Activated T-cell treated with anti-CD3 and anti-CD28 coated beads, Interleukin-2, amount 50 U/mL, for 72 hours (primary cell): ENCODE measurements at places on chromosomes 3 and 15.
A peak's percentile ranks its signal among the peaks of the same experiment; 100 is the strongest.

GRCh38 chr3:42172047-42172654 is 81.0 kb downstream of the TRAK1 start:
- no peak for DNase-seq

DNA sequence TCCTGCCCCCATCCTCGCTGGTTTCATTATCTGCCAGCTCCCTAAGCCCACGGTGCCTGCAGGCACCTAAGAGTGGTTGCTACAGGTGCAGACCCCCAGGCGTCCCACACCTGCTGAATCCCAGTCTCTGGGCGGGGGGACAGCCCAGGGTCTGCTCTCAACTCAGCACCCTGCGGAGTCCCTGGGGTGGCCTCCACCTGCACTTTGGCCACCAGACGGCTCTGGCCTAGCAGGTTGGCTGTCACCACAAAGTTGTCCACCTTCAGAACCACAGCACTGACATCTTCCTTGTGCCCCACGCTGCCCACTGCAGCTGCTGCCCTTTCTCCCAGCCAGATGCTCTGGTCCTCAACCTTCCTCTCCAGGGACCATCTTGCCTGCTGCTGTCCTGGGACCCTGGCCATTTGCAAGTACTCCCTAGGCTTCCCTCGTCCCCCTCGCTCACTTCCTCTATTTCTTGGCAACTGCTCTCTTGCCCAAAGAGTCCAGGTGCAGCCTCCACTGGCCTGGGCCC is 34.9 kb upstream of the SNRPA1 start:
- DNase-seq, result no peak

GRCh38 chr3:80889535-80889934 is 871.9 kb downstream of the GBE1 start:
- no peak for DNase-seq

DNA sequence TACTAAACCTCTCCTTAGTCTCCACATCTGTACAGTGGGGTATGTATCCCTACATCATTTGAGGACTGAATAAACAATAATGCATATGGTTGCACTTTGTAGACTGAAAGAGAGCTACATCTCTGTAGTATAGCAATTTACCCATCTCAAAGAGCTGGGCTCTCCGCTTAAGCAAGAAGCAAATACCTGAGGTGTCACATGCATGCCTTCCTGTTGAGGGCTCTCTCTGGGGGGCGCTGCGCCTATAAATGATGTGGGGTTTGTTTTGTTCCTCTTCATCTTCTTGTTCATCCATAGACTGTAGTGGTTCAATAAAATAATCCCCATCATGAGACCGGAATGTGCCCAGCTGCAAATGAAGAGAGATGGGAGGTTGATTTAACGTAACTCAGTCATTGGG is 6.8 kb downstream of the ADAMTS9 start:
- DNase-seq, result no peak

- DNase-seq, result no peak
Observed at GRCh38 chr15:87577336-87577735, 679.2 kb downstream of the NTRK3 start.

DNA sequence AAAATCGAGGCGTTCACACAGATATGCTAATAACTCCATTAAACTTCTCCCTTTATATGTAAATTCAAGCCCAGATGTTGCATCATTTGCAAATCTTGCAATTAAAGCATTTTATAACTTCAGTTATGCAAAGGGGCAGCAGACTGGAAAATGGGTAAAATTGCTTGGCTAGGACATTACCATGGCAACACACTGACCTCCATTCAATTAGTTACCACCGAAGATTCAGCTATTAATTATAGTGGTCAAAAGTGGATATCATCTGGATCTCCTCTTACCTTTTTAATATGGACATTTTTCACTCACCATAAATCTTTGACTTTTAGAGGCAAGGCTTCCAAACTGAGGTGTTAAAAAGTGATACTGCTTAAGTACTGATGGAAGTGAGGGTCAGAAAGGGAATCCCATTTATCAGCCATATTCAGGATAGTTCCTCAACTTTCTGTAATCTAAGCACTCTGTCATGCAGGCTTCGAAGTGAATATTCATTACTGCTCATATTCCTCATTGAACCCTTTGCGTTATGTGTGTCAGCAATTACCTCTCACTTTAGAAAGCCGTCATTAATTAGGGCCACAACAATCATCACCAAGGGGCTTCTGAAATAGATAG is 386.2 kb upstream of the ROBO2 start:
- no peak for DNase-seq

DNA sequence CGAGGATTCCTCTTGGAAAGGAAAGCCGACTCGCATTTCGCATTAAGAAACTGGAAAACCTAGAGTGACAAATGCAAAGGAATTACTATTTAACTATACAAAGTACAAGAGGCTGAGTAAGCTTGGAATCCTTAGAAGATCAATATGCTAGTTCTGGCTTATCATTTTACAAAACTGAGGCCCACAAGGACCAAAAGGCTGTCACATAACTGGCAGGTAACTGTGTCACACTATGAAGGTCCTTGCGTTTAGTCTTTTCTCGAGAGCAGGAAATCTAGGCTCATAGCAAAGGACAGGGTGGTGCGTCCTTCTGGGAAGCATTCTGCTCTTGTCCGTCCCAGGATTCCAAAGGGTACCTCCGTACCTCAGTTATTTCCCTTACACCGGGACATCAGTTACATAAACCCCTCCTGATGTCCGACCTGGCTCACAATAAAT is 629 bp downstream of the RPL24 start:
- no peak for DNase-seq

DNA sequence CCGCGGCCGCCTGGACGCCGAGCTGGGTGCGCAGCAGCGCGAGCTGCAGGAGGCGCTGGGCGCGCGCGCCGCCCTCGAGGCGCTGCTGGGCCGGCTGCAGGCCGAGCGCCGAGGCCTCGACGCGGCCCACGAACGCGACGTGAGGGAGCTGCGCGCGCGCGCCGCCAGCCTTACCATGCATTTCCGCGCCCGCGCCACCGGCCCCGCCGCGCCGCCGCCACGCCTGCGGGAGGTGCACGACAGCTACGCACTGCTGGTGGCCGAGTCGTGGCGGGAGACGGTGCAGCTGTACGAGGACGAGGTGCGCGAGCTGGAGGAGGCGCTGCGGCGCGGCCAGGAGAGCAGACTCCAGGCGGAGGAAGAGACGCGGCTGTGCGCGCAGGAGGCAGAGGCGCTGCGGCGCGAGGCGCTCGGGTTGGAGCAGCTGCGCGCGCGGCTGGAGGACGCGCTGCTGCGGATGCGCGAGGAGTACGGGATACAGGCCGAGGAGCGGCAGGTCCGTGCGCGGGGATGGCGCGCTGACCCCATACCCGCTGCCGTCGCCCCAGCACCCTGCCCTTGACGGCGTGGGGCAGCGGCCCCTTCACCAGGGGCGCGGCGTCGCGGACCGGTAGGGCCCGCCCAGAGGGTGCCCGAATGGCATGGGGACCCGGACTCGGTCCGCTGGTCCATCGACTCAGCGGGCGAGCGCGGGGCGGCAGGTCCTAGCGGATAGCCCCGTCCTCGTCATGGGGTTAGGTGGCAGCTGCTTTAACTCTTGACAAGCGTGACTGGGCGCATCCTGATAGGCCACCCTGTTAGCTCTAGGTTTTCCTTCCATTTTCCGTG is 848 bp downstream of the SYNM start:
- DNase-seq, result peak; percentile 52

DNA sequence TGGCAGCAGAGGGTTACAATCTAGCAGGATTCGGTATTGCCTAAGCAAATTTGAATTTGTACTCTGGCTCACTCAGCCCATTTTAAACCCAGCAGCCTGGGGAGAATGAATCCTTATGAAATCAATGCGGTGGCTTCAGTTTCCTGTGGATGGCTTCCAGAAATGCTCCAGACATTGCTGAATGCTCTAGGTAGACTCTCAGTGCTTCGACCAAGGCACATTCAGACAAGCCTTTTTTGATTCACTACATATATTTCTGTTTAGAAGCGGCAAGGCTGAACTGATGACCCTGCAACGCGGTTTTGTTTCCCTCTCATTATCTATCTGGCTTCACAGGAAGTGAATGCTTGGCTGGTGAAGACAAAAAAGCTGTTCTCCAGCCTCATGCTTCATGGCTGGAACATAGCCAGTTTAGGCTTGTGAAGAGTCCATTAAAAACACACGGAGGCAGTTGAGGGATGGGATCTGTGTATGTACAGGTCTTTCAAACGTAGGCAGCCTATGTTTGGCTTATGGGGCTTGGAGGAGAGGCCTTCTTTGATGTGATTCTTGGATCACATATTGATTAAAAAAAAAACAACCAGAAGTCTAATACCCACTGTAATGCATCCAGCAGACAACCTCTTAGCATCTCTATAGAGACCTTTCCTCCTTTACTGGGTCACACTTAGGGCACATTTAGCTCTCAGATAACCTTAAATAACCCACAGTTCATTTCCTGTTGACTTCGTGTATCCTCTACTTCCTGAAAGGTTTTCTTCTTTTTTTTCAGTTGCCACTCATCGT is 400.2 kb upstream of the TBL1XR1 start:
- DNase-seq, result peak; percentile 35

DNA sequence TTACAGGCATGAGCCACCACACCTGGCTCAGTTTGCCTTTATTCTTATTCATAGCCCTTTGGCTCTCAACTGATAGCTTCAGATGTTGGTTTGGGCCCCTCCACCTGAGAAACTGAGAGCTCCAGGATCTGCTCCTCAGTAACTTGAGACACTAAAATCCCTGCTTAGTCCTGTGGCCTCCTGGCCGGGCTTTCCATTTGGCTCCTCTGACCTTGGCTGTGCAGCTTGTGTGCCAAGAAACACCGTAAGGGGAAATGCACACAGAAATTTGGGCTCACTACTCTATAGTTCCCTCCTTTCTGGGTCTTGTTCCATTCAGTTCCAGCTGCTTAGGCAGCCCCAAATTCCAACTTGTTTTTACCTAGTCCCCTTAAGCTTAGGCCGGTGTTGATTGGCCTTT is 24.9 kb downstream of the NIPA2 start:
- DNase-seq, result no peak

- no peak for DNase-seq
Observed at GRCh38 chr3:116056280-116056679, 389.0 kb downstream of the LSAMP start.

GRCh38 chr3:63364910-63365309 is 86.8 kb downstream of the SYNPR start:
- no peak for DNase-seq

DNA sequence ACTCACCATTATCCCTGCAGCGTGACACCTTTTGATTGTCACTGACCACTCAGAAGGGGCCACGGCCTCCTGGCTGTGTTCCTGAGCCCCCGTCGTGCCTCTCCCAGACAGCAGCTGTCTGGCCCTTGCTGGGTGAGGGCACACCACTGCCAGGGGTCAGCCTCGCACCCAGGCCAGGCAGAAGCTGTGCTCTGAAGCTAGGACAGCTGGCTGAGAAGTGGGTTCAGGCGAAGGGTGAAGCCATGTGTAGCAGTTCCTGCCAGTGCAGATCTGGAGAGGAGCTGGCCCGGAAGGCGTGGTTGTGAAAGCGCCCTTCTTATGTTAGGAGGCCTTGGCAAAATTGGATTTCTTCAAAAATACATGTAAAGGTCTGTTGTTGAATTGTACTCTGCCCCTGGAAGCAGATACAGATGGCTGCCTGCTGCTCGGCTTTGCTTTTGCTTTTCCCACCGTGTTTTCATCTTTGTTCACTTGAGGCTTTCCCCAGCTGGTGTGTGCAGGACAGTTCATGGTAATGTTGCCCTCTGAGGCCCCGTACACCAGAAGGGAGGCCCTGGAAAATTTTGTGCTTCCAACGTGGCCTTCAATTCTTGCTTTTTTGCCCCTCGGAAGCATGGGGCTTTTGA is 49.1 kb downstream of the KLHL25 start:
- DNase-seq, result no peak

DNA sequence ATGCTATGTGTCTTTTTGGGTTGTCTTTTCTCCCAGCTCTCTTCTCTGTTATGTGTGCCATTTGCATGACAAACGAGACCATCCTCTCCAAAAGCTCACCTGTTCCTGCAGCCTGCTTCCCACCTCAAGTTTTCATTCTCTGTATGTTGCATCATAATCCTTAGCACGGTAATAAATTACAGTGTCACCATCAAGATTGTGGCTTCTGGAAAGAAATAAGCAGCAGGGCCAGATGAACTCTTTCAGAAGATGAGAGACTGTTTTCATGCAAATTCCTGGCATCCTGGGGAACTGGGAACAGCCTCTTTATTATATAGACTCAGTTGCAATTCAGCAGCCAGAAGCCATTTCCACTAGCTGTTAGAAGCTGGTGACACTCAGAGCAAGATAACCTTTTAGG is 436.7 kb downstream of the EPHB1 start:
- DNase-seq, result no peak

GRCh38 chr3:103047640-103048039 is 612.8 kb downstream of the ZPLD1 start:
- DNase-seq, result no peak

DNA sequence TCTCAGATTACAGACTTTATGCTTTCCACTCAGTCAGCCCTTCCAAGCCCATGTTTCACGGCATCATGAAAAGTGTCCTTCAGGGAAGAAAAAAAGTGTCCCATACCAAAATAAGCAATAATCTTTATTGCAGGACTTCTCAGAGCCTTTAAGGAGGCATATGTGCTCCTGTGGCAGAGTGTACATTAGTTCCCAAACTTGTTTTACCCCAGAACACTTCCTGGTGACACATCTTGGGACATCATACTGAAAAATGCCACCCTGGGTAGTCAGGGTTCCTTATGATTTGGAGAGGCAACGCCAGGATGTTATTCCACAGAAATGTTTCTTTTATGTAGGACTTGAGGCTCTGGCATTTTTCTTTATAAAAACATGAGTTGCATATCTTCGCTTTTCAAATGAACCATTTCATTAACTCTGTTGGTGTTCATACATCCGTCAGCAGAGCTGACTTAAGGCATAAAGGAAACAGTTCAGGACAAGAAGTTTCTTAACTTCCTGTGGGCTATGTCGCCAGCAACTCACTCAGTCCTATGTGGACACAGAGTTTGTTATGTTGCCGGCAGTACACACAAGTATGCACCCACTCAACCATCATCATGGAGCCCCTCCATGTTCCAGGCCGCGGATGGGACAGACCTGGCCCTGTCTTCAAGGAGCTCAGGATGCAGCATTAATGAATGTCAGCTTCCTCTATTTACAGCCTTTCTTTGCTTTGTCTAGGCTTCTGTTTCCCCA is 63.8 kb downstream of the CASR start:
- DNase-seq, result no peak

DNA sequence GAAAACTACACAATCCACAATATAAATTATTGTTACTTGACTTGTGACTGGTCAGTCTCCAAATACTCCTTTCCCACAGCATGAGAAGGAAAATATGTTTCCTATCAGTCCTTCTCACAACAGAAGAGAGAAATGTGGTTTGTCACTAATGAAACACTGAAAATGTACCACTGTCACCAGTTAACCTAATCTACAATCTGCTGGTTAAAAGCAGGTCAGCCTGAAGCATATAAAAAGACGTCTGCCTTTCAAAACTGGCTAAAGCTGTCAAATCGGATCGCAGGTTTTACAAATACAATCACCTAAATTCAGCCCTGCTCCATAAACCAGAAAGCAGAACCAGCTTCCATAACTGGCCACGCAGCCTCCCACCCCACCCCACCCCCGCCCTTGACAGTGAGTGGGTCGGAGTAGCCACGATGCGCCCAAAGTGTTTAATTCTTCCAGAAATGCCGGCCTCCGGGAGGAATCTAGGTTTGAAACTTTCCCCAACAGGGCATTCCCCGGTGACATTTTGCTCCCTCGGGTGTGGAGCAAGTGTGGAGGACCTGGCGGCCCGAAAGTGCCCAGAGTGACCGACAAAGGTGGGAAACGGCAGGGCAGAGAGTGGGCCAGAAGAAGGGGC is 682 bp downstream of the ETFA start:
- DNase-seq, result peak; percentile 16

- DNase-seq, result no peak
Observed at GRCh38 chr3:5212628-5213573, 25.4 kb downstream of the EDEM1 start.

- DNase-seq, result no peak
Observed at GRCh38 chr3:99579246-99579645, 59.1 kb upstream of the COL8A1 start.
